ENCODE measurements at places on chromosomes 6 and 20.

GRCh38 chr6:30259140-30260035, 46.2 kb upstream of the TRIM26 start:
- peak; percentile 84 for DNase-seq

DNA sequence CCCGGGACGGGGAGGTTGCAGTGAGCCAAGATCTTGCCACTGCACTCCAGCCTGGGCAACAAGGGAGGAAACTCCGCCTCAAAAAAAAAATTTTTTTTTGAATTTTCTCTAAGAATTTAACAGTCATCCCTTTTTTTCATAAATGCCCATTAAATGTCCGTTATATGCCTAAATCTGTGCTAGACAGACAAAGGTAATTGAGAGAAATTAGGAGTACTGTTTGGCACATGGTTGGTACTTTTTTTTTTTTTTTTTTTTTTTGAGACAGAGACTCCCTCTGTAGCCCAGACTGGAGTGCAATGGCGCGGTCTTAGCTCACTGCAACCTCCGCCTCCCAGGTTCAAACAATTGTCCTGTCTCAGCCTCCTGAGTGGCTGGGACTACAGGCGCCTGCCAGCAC, 1.7 kb downstream of the PCMT1 start:
- no peak for DNase-seq

DNA sequence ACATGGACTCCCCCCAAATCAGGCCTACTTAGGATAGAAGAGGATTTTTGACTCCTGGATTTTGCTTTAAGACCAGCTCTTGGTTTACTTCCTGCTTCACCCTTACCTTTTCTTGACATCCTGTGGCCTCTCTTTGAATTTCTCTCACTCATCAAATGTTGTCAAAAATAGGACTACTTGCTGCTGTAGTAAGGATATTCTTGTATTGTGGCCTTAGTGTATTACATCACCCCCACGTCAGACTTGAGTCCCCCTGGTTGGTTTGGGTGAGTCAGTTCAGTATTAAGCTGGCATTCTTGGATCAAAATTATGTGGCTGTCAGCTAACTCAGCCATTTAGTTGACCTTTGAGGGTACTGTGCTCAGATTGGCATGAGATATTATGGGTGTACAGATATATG, 1.1 kb downstream of the TPX2 start:
- peak; percentile 76 for DNase-seq

DNA sequence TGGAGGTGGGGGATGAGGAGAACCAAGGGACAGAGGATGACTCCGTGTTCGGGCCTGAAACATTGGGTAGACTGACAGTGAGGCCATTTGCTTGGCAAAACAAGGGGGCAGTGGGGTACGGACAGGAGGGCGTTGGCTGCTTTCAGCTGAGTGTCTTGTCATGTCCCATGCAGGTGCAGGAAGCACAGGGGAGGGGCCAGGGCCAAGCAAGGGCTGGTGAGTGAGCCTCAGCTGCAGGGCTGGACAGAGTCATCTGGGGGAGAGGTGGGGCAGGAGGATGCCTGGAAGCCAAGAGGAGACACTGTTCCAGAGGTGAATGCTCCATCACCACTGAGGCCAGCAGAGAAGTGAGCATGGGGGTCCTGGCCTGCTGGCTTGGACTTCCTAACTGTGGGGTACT, 78.4 kb downstream of the ERMARD start:
- DNase-seq: no peak

- DNase-seq: no peak
Measured at GRCh38 chr6:26275663-26276062, 89.3 kb upstream of the BTN3A2 start.

- DNase-seq: no peak
Measured at GRCh38 chr6:159130846-159131245, 38.4 kb upstream of the FNDC1 start.

DNA sequence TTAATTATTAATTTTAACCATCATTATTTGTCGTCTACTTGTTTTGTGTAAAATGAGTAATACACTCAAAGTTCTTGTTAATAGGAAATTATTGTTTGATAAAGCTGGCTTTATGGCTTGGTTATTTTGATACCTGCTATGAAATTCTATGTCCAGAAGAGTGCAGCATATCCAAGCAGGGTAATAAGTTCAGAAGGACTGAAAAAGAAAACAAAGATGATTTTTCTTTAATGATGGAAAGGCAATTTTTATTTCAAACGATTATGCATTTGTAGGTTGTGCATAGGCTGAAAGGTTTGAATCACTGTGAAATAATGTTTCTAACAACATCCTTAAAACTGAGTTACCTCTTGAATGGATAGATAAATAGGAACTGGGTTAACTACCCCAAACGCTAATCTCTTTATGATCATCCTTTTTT, 1.4 kb upstream of the MAN1A1 start:
- peak; percentile 70 for DNase-seq

DNA sequence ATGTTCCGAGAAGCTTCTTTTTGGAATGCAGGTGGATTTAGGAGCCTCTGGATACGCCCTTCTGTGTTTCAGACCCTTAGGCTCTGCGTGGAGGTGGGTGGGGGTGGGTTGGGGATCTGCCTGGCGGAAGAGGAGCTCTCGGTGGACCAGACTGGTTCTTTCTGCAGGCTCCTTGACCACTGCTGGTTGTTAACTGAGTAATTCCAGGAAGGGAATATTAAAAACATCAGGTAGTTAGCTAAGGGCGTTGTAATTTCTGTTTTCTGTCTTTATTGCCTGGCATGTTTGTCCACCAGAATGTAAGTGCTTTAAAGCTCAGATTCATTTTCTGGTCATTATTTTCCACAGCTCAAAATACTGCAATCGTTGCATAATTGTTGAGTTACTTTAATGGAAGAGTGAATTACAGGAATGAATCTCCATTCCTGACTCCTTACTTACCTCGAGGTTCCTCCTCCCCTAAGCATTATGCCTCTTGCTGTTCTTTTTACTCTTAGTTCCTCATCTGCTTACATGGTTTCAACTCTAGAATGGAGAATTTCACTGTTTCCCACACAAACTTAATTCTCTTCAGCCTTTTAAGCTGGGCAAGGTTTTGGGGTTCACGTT, 5.9 kb downstream of the CDYL start:
- no peak for DNase-seq

GRCh38 chr20:40463171-40463570, 225.9 kb downstream of the MAFB start:
- DNase-seq: no peak

- DNase-seq: no peak
Measured at GRCh38 chr6:31110825-31111582, 1.4 kb downstream of the C6orf15 start.

DNA sequence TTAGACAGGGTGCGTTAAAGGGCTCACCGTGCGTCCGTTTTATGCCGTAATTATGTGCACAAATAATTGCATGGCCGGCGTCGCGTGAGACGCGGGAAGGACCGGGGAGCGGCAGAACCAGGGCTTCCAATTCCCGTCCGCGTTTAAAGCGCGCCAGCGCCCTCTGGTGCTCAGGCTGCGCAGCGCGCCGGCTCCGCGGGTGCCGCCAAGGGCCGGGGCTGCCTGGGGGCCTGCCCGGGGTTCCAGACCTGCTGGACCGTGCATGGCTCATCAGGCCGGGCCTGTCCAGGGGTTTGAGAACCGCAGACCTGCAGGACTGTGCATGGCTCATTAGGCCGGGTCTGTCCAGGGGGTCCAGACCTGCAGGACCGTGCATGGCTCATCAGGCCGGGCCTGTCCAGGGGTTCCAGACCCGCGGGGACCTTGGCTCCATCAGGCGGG, 369.0 kb downstream of the THBS2 start:
- peak; percentile 65 for DNase-seq

DNA sequence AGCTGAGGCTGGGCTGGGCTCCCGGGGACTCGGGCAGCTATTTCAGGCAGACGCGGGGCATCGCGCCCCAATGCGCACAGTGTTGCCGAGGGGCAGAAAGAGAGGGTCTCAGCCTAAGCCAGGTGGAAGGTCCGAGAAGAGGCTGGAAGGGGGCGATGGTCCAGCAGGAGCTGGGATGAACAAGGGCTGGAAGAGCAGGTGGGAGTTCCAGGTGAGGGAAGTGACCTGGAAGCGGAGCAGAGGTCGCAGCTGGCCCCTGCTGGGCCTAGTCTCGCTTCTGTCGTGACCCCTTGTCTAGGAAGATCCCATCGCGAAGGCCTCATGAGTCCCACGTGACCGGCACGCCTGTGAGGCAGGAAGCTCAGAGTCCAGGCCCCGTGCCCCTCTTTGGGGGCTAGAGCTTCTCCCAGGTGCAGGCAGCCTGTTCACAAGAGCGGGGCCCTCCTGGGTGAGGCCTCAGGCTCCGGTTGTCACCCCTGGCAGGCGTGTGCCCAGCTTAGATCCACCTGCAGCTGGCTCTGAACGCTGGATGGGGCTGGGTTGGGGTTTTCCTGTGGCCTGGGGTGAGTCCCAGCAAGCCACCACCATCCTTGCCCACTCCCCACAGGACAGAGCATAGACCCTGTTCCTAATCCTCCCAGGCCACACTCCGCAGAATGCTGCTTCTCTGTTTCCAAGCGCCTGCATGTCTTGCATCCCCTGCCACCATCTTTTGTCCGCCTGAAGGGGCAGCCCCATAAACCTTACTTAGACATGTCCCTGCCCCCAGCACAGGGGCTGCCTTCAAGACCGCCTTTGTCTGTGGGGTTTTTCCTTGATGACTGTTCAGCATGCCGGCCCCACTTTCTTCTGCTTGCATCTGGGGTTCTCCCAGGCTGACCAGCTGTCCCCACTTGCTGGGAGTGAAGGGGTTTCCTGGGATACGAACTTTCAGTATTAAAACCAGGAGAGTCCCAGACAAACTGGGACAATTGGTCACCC, 15.1 kb downstream of the SLC22A3 start:
- no peak for DNase-seq

GRCh38 chr6:75743971-75744370, 5.1 kb upstream of the MYO6 start:
- no peak for DNase-seq

DNA sequence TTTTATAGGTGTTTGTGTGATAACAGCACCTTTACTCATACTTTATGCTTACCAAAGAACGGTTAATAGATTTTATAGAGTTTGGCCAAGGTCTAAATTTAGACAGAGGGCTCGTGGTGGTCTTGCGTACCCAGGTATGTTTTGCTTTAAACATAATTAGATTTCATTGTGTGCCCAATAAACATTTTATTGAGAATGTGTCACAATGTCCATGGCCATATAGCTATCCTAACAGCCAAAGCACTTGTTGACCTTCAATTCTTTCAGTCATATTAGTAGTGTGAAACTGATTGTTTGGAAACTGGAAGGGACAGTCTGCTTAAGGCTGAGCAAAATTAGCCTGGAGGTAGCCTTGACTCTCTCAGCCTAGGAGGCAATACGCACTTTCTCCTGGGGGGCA, 48.3 kb upstream of the HDGFL1 start:
- no peak for DNase-seq

DNA sequence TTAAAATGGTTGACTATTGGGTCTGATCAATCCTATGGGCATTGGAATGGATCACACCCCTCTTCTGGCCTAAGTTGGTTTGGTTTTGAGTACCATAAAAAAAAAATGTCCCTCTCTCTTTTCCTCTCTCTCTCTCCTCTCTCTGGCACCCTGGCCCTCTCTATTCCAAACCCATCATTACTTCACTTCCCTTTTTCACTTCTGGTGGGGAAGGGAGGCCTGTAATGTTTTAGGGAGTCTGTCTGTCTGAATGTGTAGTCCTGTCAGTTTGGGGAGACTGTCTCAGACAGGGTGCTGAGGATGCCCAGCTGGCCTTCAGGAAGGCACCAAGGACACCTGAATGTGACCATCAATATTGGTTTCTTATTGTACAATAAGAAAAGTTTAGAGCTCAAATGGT, 165.8 kb downstream of the CD24 start:
- no peak for DNase-seq

- DNase-seq: no peak
Measured at GRCh38 chr6:88585276-88585692, 378.1 kb downstream of the RNGTT start.

- DNase-seq: peak; percentile 82
Measured at GRCh38 chr6:79868098-79868722, 79.1 kb downstream of the ELOVL4 start.

Data from cardiac fibroblast (primary cell).